Purkinje cell (primary cell): ENCODE measurements at places on chromosomes 12 and 14. TPM values are rescaled to one million over a fixed set of nuclear protein-coding genes. Genes with fewer than 3 reads are reported as not detected.

The ALG10B gene
- polyA plus RNA-seq = 4.0 and 5.0 TPM in 2 replicates

The CTSG gene
- not detected in 2 replicates for polyA plus RNA-seq

The FAM181A gene
- not detected in 2 replicates for polyA plus RNA-seq

The SART3 gene
- 10.0 and 10.4 TPM in 2 replicates for polyA plus RNA-seq

The PTGR2 gene
- 6.4 and 12.1 TPM in 2 replicates for polyA plus RNA-seq

The SSPN gene
- polyA plus RNA-seq = 4.0 and 6.6 TPM in 2 replicates
